ENCODE measurements at places on chromosomes 12 and 14.

GRCh38 chr12:88248606-88249005 is 106.5 kb downstream of the TMTC3 start:
- DNase-seq: no peak

- DNase-seq: no peak
These were observed 181.6 kb upstream of the C14orf180 start for GRCh38 chr14:104397956-104398355.

DNA sequence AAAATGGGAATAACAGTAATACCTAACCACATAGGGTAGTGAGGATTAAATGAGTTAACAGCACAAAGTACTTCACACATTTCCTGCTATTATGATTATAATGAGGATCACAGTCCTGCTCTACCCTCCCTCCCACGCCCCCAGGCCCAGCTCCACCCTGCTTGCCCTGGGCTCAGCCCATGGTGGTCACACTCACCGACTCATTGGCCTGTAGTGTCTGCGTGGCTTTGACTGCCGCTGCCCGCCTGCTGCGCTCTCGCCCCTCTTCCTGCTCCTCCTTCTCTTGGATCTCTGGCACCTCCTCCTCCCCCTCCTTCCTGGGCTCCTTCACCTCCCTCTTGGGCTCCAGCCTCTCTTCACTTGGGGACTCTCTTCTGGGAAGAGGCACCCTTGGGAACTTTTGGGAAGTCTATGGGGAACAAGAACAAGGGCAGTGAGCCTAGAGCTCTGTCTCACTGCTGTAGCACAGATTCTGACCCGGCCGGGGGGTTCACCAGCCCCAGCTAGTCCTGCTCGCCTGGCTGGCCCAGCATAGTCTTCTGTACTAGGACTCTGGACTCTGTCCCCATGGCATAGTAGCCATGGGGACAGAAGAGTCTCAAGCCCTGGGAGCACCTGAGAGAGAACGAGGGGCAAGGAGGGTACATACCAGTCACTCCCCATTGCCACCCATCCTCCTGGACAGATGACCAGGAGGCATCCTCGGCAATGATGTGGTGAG is 7.1 kb upstream of the PNMA1 start:
- no peak for DNase-seq

DNA sequence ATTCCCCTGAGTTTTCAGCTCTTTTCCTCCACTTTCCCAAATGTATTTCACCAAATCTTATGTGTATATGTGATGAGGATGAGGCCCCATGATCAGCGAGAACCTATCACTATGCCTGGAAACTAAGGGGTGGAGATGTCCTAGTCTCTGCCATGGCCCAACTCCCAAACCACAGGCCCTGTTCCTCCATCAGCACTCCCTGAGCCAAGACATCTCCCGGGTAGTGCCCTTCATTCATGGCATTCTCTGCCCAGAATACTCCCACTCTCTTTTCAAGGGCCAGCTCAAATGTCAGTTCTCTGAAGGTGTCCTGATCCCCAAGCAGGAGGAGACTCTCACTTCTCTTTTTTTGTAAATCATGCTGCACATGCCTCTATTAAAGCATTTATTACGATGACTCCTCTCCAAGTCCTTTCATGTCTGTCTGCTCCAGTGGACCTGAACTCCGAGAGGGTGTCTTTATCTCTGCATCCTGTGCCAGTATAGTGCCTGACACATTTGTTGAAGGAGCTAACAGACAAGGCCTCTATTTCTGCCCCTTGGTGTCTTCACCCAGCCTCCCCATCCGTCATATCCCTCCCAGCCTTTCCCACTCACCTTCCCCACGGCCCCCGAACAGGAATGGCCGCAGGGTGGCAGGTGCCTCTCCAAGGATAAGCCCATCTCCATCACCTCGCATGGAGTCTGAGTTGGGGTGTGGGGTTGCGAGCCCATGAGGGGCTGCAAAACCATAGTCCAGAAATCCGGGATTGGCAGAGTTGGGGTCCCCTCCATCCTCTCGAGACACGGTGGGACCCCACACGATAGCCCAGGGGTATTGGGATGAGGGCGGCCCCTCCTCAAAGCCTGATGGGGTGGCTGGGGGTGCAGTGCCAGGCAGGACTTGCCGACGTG is 3.7 kb downstream of the PIANP start:
- DNase-seq: no peak

DNA sequence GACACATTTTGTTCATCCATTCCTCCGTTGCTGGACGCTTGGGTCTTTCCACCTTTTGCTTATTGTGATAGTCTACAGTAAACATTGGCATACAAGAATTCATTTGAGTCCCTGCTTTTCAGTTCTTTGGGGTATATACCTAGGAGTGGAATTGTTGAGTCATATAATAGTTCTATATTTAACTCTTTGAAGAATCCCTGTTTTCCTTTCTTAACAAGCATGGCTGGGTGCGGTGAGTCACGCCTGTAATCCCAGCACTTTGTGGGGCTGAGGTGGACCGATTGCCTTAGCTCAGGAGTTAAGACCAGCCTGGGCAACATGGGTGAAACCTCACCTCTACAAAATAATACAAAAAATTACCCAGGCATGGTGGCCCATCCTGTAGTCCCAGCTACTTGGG is 75.4 kb downstream of the CCDC92 start:
- DNase-seq: no peak

DNA sequence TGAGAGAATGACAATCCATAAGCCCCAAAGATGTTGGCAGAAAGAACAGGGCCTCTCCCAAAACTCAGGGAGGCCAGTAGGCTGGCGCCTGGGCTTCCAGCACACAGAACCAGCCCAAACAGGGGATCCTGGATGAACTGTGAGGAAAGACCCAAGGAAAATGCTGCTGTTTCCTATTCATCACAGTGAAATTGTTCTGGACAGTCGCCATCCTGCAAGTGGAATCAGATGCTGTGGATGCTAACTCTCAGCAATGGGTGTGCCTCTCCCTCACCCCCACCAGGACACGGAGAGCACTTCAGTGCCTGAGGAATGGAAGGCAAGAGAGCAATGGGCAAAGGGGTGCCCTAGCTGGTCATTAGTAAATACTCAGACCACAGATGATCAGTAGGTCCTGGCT is 80.8 kb downstream of the ANO2 start:
- DNase-seq: no peak

- no peak for DNase-seq
These were observed 18.8 kb downstream of the SRP54 start for GRCh38 chr14:35001621-35002020.

- no peak for DNase-seq
These were observed 1.2 kb downstream of the SRGAP1 start for GRCh38 chr12:63845726-63846125.

- DNase-seq: no peak
These were observed 92.9 kb downstream of the ATXN2 start for GRCh38 chr12:111506260-111506659.

DNA sequence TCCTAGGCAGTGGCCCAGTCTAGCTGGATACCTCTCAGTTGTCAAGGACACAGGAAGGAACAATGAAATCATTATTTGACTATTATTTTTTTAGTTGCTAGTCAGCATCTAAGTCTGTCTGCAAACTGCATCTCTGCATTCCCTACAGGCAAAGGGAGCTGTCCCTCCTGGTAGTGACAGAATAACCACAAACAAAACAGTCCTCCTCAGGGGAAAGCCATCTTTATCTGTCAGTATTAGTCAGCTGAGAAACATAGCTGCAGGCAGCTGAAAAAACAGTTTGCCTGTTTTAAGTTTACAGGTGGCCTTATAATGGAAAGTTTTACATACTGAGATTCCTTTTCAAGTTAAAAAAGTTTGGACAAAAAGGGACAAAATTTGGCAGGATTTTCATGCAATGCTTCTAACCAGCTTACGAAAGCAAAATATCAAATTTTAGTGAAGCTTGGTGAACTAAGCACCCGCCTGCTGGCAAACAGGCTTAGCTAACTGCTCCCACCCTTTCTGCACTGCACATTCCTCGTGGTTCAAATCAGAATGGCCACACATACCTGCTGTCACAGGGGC is 29.5 kb downstream of the SLC25A21 start:
- DNase-seq: no peak

- DNase-seq: no peak
These were observed 208.2 kb upstream of the TMTC1 start for GRCh38 chr12:29991924-29992323.

GRCh38 chr12:96503976-96504375 is 14.6 kb downstream of the CFAP54 start:
- DNase-seq: no peak

DNA sequence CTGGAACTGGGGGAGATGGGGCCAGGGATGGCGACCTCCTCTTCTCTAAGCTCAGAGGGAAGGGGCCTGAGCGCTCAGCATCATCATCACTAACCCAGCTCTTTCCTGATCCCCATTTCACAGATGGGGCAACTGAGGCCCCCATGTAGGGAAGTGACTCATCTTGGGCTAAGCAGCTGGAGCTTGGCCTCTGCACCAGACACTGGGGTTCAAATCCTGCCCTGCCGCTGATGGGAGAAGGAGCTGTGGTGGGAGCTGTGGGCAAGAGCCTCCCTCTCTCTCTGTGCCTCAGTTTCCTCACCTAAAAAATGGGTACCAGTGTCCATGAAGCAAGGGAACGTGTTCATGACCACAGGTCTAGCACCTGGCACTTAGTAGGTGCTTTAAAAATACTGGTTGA is 2.6 kb upstream of the TRPV4 start:
- DNase-seq: no peak

GRCh38 chr14:91329486-91330014 is 85.0 kb upstream of the GPR68 start:
- no peak for DNase-seq

Measured in right renal cortex interstitium (tissue), 3 donors.